Karpas-422 (cell line): ENCODE measurements at places on chromosomes 4 and X. TPM values are rescaled to one million over a fixed set of nuclear protein-coding genes. Genes with fewer than 3 reads are reported as not detected.

DNA sequence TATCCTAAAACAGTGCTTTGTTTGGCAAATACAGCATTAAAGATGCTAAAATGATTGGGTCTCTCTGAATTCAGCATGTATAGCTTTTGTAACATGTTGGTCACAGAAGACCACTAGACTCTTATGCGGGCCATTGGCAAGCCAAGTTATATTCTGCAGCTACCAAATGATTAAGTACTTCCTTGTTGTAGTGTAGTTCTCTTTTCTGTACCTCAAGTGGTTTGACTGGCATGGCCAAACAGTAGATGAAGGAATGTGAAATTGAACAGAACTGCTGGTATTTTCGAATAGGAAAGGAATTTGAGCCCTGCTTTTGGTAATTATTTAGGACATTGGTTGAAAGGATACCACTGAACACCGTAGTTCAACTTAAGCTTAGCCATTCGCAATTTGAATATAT is 193.9 kb upstream of the GPC4 start:
- no peaks in the 10 kb centered on the region for H3K4me1 ChIP-seq
- H3K36me3 ChIP-seq: no peaks in the 10 kb centered on the region
- no peak for DNase-seq
- H3K27ac ChIP-seq: no peak overlapping the region
- H3K27me3 ChIP-seq: 0 out of 2 replicates have a peak, but pooled peaks cover under 1% of the 10 kb centered on the region

DNA sequence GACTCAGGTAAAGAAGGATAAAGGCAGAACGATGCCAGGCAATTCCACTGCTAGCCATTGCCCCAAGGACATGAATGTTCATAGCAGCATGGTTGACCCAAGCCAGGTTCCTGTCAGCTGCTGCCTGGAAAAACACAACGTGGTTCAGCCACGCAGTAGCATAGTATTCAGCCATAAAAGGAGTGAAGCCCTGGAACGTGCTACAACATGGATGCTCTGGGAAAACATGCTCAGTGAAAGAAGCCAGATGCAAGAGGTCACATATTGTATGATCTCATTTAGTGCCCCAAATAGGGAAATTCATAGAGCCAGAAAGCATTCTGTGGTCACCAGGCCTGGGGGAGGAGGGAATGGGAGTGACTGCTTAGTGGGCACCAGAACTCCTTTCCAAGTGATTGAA is 129.8 kb downstream of the GPR143 start:
- H3K4me3 ChIP-seq: no peak overlapping the region
- H3K27ac ChIP-seq: no peak overlapping the region
- no peaks in the 10 kb centered on the region for H3K27me3 ChIP-seq
- H3K4me1 ChIP-seq: no peaks in the 10 kb centered on the region

DNA sequence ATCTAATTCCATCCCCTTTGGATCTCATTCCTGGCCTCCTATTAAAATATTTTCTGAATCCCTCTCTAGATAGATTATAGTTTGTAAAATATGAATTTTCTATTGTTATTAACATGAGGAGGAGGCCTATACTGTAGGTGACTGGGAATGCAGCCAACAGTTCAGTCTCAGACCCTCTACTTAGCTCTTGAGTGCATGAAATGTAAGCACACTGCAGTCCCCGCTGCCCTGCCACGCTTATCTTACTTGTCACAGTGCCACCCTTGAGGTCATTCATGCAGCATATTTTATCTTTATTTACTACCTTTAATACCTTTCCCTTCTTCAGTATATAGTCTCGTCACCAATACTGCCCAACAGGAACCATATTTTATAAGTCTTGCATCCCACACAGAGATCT is 151.0 kb downstream of the CAMK2D start:
- peaks cover 36% of the 10 kb centered on the region for H3K36me3 ChIP-seq
- H3K27me3 ChIP-seq: no peaks in the 10 kb centered on the region
- no peak for DNase-seq

- no peaks in the 10 kb centered on the region for H3K4me1 ChIP-seq
- H3K27me3 ChIP-seq: no peaks in the 10 kb centered on the region
- no peak overlapping the region for H3K4me3 ChIP-seq
- no peaks in the 10 kb centered on the region for H3K36me3 ChIP-seq
- no peak for DNase-seq
Measured at GRCh38 chr4:72896515-72896914, 173.0 kb downstream of the COX18 start.

- H3K4me1 ChIP-seq: no peaks in the 10 kb centered on the region
- H3K27me3 ChIP-seq: no peaks in the 10 kb centered on the region
- H3K36me3 ChIP-seq: peaks cover 17% of the 10 kb centered on the region
- no peak overlapping the region for H3K27ac ChIP-seq
Measured at GRCh38 chrX:54171527-54172250, 11.4 kb downstream of the FAM120C start.

- peaks cover 9% of the 10 kb centered on the region; the same call in 1 of the 2 replicates for H3K36me3 ChIP-seq
- DNase-seq: peak; percentile 42
- H3K4me1 ChIP-seq: no peaks in the 10 kb centered on the region
- no peaks in the 10 kb centered on the region for H3K27me3 ChIP-seq
- H3K27ac ChIP-seq: no peak overlapping the region
- H3K4me3 ChIP-seq: no peak overlapping the region
Measured at GRCh38 chrX:47900833-47901232, 64.1 kb downstream of the ZNF81 start.

DNA sequence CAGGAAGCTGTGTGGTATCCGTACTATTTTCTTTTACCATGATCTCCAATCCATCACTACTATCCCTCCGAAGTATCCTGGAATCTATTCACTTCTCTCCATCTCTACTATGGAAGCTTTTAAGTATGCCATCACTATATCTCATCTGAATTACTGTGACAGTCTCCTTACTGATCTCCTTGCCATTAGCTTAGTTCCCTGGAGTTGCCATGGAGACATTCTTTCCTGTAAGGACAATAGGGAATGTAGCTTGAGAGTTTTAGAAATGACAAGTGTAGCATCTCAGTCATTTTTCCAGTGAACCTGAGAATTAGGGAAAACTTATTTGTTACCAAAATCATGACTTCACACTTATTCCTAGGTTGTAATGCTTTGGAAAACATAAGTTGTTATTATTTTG is 86.3 kb downstream of the HPGD start:
- H3K27me3 ChIP-seq: no peaks in the 10 kb centered on the region
- H3K4me1 ChIP-seq: no peaks in the 10 kb centered on the region
- H3K4me3 ChIP-seq: no peak overlapping the region
- H3K27ac ChIP-seq: no peak overlapping the region
- DNase-seq: no peak

DNA sequence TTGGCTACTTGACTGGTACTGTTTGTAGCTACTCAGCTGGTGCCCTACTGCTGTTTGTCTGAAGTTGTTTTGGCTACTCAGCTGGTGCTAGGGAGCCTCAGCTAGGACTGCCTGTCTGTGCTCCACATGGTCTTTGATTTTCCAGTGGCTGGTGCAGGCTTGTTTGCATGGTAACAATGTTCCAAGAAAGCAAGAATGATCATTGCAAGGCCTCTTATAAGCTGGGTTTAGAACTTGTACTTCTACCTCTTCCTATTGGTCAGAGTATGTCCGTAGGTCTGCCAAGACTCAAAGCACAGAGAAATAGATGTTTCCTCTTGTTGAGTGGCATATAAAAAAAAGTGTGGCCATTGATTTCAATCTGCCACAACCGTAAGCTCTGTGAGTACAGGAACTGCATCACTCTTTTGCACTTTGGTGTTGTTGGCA is 17.6 kb downstream of the NFKB1 start:
- H3K27ac ChIP-seq: no peak overlapping the region
- no peaks in the 10 kb centered on the region for H3K4me1 ChIP-seq
- H3K27me3 ChIP-seq: no peaks in the 10 kb centered on the region
- DNase-seq: no peak
- no peaks in the 10 kb centered on the region for H3K36me3 ChIP-seq
- no peak overlapping the region for H3K4me3 ChIP-seq

DNA sequence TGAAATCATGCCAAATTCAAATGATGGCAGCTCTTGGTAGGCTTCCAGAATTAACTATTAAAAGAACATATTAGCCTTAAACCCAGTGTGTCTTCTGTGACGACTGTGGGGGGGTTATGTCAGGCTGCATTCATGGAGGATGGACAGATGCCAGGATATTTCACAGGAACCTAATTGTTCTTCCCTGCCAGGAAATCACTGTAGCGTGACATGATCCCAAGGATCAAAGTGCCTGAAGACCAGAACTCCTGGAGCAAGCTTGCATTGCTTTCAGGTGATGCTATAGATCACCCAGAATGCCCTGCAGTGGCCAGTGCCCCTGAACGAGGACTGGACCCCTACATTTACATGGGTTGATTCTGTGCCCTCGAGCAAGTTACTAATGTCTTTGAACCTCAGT is 1093.0 kb upstream of the TENM3 start:
- H3K27ac ChIP-seq: no peak overlapping the region
- H3K4me3 ChIP-seq: no peak overlapping the region
- no peak for DNase-seq
- no peaks in the 10 kb centered on the region for H3K4me1 ChIP-seq

DNA sequence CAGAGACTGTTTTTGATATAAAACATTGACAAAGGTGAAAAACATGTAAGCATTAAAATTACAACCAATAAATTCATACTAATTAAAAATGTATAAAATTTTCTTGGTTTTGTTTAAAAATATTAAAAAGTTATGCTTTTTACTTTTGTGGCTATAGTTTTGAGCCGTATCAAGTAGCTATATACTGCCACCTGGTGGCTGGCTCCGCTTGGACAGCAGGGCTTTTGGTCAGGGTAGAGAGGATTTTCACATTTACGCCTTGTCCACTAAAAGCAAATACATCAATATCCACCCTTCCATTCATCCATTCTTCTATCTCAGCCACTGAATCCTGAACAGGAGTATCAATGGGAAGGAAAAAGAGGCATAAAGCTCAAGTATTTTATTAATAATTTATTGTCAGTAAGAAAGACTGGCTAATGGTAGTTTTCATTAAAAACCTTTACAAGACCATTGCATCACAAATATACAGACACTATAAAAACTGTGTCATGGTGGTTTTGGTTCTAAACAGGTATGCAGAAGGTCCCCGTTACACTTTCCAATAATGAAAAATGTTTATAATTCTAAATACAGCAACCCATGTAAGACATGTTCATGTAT is 32.1 kb upstream of the MTNR1A start:
- DNase-seq: peak; percentile 65
- no peaks in the 10 kb centered on the region for H3K4me1 ChIP-seq
- H3K27ac ChIP-seq: no peak overlapping the region
- no peaks in the 10 kb centered on the region for H3K36me3 ChIP-seq

- H3K36me3 ChIP-seq: no peaks in the 10 kb centered on the region
- no peak for DNase-seq
- H3K4me3 ChIP-seq: no peak overlapping the region
- H3K4me1 ChIP-seq: no peaks in the 10 kb centered on the region
- H3K27ac ChIP-seq: no peak overlapping the region
Measured at GRCh38 chr4:46992338-46992737, 1.0 kb downstream of the GABRA4 start.

DNA sequence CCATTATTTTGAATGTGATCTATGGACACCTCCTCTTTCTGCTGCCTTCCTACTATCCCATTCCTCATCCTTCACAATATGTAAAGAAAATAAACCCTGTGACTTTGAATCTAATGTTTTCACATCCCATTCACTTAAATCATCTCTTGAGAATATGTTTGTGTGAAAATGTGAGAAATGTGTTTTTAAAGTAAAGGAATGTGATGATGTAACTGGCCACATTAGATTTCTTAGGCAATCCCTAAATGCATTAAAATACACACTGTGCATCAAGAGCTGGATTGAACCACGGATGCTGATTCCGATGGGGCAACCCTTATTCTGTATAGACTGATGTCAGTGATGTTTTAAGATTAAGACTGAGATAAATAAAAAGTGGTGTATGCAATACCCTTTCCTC is 558.9 kb upstream of the TENM3 start:
- no peaks in the 10 kb centered on the region for H3K36me3 ChIP-seq
- no peak overlapping the region for H3K27ac ChIP-seq
- no peaks in the 10 kb centered on the region for H3K27me3 ChIP-seq
- no peaks in the 10 kb centered on the region for H3K4me1 ChIP-seq
- no peak for DNase-seq

- no peaks in the 10 kb centered on the region for H3K4me1 ChIP-seq
- H3K4me3 ChIP-seq: no peak overlapping the region
- no peaks in the 10 kb centered on the region for H3K27me3 ChIP-seq
- no peak overlapping the region for H3K27ac ChIP-seq
- DNase-seq: no peak
Measured at GRCh38 chrX:118795528-118796280, 27.9 kb upstream of the ZCCHC12 start.

DNA sequence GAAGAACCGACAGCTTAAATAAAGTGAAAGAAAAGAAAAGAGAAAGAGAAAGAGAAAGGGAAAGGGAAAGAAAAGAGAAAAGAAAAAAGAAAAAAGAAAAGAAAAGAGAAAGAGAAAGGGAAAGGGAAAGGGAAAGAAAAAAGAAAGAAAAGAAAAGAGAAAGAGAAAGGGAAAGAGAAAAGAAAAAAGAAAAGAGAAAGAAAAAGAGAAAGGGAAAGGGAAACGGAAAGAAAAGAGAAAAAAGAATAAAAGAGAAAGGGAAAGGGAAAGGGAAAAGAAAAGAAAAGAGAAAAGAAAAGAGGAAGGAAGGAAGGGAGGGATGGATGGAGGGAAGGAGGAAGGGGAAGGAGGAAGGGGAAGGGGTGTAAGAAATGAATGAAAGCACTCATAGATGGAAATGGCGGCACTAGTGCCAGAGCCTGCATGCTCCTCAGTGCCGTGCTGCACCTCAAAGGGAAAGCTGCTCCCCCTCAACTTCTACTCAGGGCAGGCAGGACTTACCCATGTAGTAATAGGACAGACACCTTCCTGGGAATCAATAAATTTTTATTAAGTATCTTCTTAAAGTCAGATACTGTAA is 70.7 kb downstream of the AFAP1 start:
- no peaks in the 10 kb centered on the region for H3K27me3 ChIP-seq
- no peak overlapping the region for H3K27ac ChIP-seq
- no peaks in the 10 kb centered on the region for H3K36me3 ChIP-seq
- no peaks in the 10 kb centered on the region for H3K4me1 ChIP-seq
- no peak overlapping the region for H3K4me3 ChIP-seq

GRCh38 chr4:131613824-131614216 is 1535.3 kb upstream of the PCDH10 start:
- no peaks in the 10 kb centered on the region for H3K36me3 ChIP-seq
- no peak overlapping the region for H3K4me3 ChIP-seq
- H3K4me1 ChIP-seq: no peaks in the 10 kb centered on the region
- H3K27me3 ChIP-seq: no peaks in the 10 kb centered on the region
- no peak overlapping the region for H3K27ac ChIP-seq

GRCh38 chr4:67723949-67724348 is 23.0 kb upstream of the UBA6 start:
- H3K27me3 ChIP-seq: no peaks in the 10 kb centered on the region
- no peak overlapping the region for H3K4me3 ChIP-seq
- H3K36me3 ChIP-seq: peaks cover 4% of the 10 kb centered on the region; the same call in 1 of the 2 replicates
- no peak overlapping the region for H3K27ac ChIP-seq
- H3K4me1 ChIP-seq: no peaks in the 10 kb centered on the region
- no peak for DNase-seq

GRCh38 chr4:4437798-4438470 is 51.0 kb downstream of the NSG1 start:
- peak overlapping the region; percentile 50 for H3K27ac ChIP-seq
- DNase-seq: peak; percentile 59
- H3K36me3 ChIP-seq: peaks cover 4% of the 10 kb centered on the region; the same call in 1 of the 2 replicates
- H3K4me1 ChIP-seq: peaks cover 14% of the 10 kb centered on the region
- H3K4me3 ChIP-seq: peak overlapping the region; percentile 11; the same call in 1 of the 2 replicates
- no peaks in the 10 kb centered on the region for H3K27me3 ChIP-seq

- no peaks in the 10 kb centered on the region for H3K27me3 ChIP-seq
- no peak overlapping the region for H3K4me3 ChIP-seq
- H3K4me1 ChIP-seq: no peaks in the 10 kb centered on the region
- H3K27ac ChIP-seq: no peak overlapping the region
- no peak for DNase-seq
Measured at GRCh38 chr4:35938936-35939335, 305.4 kb downstream of the ARAP2 start.

SHOX gene
- total RNA-seq: 0.36 TPM in 1 of 2 replicates, not detected in the other

F8A2 gene
- not detected in 2 replicates for total RNA-seq

DDIT4L gene
- not detected in 2 replicates for total RNA-seq

PRSS48 gene
- total RNA-seq: not detected in 2 replicates

UCP1 gene
- not detected in 2 replicates for total RNA-seq
